ENCODE measurements at places on chromosomes 5 and 9.

GRCh38 chr5:100854591-100854990 is 48.5 kb downstream of the ST8SIA4 start:
- no peak for DNase-seq

GRCh38 chr5:1278656-1279442 is 16.0 kb downstream of the TERT start:
- no peak for DNase-seq

GRCh38 chr9:110869931-110870330 is 168.3 kb downstream of the LPAR1 start:
- DNase-seq: no peak

GRCh38 chr5:15680455-15680854 is 180.5 kb downstream of the FBXL7 start:
- DNase-seq: no peak

- DNase-seq: no peak
Measured at GRCh38 chr5:131821221-131821620, 24.4 kb upstream of the FNIP1 start.

DNA sequence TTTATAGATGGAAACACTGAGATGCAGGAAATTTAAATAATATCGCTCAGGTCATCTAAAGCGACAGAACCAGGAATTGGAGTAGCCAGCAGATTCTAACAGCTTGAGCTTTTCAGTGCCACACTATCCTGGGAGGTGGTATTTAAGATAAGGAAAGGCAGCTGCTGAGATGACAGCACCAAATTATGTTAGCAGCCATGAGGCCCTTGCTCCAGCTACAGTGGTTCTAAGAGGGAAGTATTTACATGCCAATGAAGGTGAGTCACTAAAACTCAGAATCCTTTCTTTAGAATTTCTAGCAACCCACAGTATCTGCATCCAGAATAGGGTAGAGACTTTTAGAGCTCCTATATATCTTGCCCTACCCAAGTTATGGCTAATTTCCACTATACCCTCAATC is 127.0 kb upstream of the VLDLR start:
- DNase-seq: peak; percentile 65

DNA sequence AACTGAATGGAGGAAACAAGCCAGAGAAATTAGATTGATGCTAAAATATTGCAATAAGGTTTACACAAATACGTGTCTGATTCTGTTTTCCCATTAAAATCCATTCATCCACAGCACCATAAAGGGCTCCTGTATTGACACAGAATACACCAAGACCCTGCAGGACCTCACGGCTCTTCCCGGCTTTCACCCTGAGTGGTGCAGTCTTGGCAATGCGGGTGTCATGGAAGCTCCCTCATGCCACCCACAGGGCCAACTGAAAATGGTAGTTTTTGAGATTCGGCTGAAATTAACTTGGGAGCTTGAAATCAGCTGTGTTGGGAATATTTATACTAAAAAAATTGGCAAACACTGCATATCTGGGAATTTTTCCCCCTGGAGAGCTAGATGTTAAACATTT is 17.3 kb upstream of the EXOC3 start:
- no peak for DNase-seq

DNA sequence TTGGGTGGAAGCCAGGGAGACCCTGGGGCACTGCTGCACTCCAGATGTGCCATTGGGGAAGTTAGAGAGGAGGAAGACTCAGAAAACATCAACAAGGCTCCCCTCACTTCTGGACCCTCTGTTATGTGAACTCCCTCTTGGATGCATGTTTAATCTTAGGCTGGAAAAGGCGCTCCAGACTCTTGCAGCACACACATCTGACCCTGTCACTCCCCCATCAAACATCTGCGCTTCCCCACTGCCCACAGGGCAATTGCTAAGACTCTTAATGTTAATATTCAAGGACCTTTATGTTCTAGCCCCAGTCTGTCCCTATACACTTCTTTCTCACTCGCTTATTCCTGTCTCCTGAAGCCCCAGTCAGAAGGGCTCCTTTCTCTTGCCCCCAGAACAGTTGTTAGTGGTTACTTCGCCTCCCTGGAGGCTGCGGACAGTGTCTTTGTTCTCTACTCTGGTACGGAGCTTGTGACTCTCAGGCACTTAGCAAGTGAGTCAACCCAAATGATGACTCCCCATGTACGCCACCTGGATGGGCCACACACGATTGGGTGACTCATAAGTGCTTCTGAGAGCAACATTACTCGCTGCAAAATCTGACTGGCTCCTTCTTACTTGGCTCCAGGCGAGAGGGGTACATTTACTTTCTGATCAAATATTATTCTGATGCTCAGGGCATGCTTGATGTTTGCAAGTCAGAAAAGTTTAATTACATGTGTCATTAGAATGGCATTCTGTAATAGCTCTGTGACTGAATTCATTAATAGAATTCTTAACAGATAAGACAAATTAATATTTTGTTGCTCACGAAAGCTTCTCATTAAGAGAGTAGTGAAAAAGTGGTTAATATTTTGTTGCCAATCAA is 193.6 kb downstream of the HSPA4 start:
- DNase-seq: peak; percentile 93

- DNase-seq: no peak
Measured at GRCh38 chr5:157913575-157913974, 54.6 kb upstream of the CLINT1 start.
